GM12864 (cell line): ENCODE measurements at places on chromosomes 7 and 10.
A peak's percentile ranks its signal among the peaks of the same experiment; 100 is the strongest.

DNA sequence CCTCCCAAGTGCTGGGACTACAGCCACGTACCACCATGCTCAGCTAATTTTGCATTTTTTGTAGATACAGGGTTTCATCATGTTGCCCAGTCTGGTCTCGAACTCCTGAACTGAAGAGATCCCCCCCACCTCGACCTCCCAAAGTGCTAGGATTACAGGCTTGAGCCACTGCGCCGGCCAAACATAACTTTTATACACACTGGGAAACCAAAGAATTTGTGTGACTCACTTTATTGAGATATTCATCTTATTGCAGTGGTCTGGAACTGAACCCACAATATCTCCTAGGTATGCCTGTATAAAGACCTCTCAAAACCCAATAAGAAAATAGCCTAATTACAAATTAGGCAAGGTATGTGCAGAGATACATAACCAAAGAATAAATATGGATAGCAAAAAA is 182.6 kb upstream of the FEZF1 start:
- DNase-seq = no peak

- no peak for DNase-seq
Observed at GRCh38 chr7:158431941-158432347, 155.7 kb downstream of the PTPRN2 start.

GRCh38 chr7:87413029-87413428 is 62.5 kb downstream of the ABCB4 start:
- DNase-seq = no peak

GRCh38 chr7:155739538-155740143 is 72.6 kb downstream of the SHH start:
- DNase-seq = no peak

- no peak for DNase-seq
Observed at GRCh38 chr10:44981172-44982113, 2.8 kb upstream of the DEPP1 start.

GRCh38 chr7:51789489-51789888 is 472.9 kb upstream of the COBL start:
- DNase-seq = no peak

DNA sequence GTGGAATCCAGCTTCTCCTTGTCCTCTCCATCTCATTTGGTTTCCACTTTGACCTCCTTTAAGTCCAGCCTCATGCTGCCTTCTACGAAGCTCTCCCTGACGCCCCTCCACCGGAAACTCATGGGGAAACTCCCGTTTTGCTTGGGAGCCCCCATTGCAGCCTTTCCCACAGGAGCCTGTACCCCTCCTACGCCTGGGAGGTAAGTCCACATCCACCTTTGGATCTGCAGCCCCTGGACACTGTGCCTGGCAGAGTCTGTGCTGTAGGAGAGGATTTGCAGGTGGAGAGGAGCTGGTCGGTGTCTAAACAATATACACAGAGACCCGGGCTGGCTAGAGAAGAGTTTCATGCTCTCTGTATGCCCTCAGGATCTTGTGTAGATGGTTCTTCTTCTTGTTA is 296.1 kb downstream of the GLRX3 start:
- no peak for DNase-seq

- no peak for DNase-seq
Observed at GRCh38 chr10:33967606-33968120, 633.2 kb upstream of the NRP1 start.

DNA sequence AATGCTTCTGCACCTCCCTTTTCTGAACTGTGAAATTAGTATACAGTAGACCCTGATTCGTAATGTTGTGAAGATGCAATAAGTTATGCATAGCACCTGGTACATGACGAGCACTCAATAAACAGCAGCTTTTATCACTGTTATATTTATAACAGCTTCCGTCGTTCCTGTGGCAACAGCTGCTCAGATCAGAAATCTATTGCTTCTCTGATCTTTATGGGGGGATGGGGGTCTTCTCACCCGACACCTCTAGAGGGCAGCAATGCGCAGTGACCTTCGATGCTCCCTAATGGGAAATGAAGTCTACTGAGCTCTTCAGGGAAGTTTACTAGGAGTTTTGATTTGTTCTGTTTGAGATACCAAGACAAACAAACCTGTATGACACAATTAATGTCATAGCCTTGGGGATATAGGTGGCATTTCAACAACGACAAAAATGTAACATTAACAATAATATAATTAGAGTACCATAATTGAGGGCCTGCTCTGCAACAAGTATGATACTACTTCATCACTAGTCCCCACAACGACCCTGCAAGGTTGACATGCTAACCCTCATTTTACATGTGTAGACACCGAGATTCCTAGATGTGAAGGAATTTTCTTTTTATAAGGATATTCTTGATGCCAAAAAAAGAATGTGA is 289.6 kb downstream of the SFMBT2 start:
- DNase-seq = no peak

- no peak for DNase-seq
Observed at GRCh38 chr7:128431221-128431620, 21.4 kb upstream of the IMPDH1 start.

DNA sequence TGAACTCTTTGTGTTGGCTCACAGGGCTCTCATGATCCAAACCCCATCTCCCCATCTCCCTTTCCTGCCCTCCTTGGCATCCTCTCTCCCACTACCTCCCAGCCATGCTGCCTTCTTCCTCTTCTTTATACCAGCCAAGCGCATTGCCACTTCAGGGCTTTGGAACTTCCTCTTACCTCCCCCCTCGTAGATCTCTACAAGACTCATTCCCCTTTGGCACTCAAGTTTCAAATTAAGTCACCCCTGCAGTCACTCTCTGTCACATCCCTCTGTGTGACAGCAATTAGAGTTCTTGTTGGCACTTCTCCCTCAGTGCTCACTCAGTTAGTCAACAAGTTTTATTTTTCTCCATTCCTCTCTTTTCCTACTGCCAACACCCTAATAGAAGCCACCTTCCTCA is 20.8 kb upstream of the NRP1 start:
- DNase-seq = no peak

- DNase-seq = no peak
Observed at GRCh38 chr10:71401056-71401455, 4.3 kb downstream of the CDH23 start.

- no peak for DNase-seq
Observed at GRCh38 chr7:87448388-87448787, 27.1 kb downstream of the ABCB4 start.

- peak; percentile 61 for DNase-seq
Observed at GRCh38 chr7:100887516-100888290, 1.8 kb downstream of the UFSP1 start.

GRCh38 chr7:108226816-108227299 is 96.7 kb upstream of the LAMB4 start:
- no peak for DNase-seq

- DNase-seq = no peak
Observed at GRCh38 chr10:44237364-44238049, 147.4 kb downstream of the CXCL12 start.

- DNase-seq = no peak
Observed at GRCh38 chr10:83801983-83802382, 337.3 kb upstream of the GHITM start.

DNA sequence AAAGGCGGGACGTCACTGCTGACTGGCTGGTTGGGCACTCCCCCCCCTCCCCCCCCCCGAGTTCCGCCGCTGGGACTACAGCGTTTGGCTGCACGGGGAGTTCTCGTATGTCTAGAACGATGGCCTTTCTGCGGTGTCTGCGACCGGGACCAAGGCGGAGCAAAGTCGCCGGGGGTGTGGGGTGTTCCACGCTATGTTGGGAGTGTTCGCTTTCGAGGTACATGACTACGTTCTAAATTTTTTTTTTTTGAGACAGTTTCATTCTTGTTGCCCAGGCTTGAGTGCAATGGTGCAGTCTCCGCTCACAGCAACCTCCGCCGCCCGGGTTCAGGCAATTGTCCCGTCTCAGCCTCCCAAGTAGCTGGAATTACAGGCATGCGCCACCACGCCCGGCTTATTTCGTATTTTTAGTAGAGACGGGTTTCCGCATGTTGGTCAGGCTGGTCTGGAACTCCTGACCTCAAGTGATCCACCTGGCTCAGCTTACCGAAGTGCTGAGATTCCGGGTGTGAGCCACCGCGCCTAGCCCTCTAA is 573 bp upstream of the IDI1 start:
- no peak for DNase-seq

GRCh38 chr7:65910237-65910636 is 37.4 kb downstream of the VKORC1L1 start:
- no peak for DNase-seq

DNA sequence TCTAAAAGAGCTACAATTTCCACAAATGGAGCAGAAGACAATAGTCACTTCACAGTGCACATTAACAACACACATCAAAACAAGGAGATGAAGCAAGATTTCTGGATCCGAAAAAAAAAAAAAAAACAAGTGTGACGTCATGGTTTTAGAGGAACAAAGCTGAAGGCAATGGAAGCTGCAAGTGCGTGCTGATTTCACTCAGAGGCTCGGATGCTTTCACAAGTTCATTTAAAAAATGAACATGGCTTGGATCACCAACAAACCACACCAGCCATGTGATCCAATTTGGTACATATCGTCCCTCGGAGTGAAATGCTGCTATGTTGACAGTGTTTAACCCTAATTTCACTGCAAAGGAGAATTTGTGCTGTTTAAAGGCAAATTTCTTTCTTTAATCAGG is 337.0 kb upstream of the PRKCQ start:
- DNase-seq = no peak

GRCh38 chr7:1914321-1914720 is 244.2 kb downstream of the ELFN1 start:
- no peak for DNase-seq

GRCh38 chr10:124520558-124521428 is 59.2 kb downstream of the LHPP start:
- DNase-seq = no peak

DNA sequence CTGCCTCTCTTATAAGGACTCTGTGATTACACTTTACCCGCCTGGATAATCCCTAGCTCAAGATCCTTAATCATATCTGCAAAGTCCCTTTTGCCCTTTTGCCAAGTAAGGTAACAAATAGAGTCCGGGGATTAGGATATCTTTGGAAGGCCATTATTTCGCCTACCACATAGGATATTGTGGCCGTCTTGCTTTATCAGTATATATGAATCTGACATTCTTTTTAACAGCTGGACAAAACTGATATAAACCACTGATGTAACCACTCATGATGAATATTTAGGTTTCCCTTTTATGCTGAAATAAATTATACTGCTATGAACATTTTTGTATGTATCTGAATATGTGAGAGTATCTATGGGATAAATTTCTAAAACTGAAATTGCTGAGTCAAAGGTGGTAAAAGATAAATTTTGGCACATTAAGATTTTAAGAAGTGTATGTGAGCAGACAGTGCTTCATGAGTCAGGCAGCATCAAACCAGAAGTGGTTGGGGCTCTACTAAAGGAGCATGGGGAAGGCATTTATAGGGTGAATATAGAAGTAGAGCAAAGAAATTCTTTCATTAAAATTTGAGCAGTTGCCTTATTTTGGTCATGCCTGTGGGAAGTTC is 44.7 kb downstream of the AVL9 start:
- no peak for DNase-seq

DNA sequence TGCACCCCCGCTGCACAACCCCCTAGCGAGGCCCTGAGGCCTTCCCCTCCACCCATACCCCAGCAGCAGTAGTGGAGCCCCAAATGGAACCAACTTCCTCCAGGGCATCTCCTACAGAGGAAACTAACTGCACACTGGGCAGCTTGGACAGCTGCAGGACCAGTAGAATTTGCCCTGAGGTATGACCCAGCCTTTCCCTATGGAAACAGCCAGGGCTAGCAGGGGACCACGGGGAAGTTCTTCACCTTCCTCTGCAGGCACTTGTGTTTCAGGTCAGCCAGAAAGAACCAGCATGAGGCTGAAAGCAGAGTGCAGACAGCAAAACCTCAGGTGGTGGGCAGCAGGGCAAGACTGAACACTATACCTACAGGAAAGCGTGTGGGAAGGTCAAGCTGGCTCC is 5.7 kb upstream of the EEPD1 start:
- DNase-seq = no peak

- no peak for DNase-seq
Observed at GRCh38 chr10:31724296-31724695, 204.3 kb downstream of the ARHGAP12 start.

DNA sequence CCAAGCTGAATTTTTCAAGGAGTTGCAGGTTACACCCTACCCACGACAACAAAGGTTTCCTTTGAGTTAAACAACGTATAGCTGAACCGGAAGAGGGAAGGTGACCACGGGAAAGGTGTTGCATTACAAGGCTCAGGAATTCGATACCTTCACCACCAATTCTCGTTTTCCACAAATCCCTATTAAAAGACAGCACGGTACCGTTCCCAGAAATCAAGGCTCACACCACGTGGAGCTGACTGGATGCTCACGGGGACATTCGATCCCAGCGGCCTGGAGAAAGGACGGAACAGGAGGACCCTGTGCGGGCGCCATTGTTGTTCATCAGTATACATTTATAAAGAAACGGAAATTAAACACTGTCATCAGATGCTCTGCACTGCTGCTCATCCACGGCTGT is 56.4 kb downstream of the CTBP2 start:
- DNase-seq = no peak

DNA sequence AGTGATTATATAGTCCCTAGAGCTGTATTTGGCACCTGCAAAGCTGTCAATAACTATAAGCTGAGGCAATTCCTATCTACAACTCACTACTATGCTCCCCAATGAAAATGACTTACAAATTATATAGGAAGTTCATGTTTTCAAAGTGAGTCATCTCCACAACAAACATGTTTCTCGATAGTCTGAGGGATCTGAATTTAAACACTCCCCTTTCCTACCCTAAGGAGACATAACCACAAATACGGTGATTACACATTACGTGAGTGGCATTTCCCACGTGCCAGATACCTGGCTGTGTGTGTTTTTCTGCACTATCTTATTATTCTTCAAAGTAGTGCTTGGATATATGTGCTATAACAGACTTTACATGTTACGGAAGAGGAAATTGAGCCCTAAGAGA is 122.5 kb upstream of the C1QL3 start:
- no peak for DNase-seq
